ENCODE measurements at places on chromosomes 6 and 20.

- DNase-seq, result peak; percentile 87
These were observed 47.0 kb downstream of the WDR27 start for GRCh38 chr6:169654598-169655391.

DNA sequence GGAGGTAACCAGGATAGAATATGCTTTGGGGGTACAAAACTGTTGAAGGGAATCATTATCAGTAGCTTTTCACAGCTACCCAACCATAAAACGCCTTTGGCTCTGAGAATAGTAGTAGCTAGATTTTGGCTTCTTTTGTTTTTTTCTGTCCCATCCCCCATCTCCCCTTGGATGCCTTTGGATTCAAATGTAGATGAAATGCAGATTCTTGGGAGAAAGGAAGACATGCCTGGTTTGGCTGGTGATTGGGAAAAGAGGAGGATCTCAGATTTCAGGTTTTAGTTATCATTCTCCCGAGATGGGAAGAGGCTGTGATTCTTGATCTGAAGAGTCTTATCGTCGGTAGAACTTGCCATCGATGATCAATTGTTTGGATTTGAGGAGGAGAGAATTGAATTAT, 3.5 kb upstream of the CDYL start:
- DNase-seq, result no peak

DNA sequence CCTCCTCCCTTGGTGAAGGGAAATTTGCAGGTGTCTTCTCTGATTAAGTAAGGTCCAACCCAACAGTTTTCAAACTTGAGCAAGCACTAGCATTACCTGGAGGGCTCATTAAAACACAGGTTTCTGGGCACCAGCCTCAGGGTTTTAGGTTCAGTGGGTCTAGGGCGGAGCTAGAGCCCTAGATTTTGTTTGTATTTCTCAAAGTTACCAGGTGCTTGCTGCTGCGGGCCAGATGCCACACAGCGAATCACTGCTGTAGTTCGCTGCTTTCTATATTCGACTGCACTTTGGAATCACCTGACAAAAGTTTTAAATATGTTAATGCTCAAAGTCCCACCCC, 869 bp downstream of the COL21A1 start:
- DNase-seq, result no peak

DNA sequence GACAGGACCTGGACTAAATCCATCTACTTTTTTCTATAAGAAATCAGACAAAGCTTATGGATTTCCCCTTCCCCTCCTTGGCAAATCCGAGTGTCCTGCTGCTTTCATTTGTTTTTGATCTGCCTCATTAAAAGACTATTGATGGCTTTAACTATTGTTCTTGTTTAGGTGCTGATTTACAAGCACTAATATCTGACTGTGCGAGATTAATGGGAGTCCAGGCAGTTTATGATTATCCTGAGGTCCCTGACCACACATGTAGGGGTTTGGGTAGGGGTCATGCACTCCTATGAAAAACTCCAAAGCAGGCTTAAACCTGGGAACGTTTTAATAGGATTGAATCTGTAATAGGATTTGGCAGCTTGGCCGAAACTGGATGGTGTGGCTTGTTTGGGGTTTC, 317.5 kb upstream of the POU3F2 start:
- DNase-seq, result no peak

DNA sequence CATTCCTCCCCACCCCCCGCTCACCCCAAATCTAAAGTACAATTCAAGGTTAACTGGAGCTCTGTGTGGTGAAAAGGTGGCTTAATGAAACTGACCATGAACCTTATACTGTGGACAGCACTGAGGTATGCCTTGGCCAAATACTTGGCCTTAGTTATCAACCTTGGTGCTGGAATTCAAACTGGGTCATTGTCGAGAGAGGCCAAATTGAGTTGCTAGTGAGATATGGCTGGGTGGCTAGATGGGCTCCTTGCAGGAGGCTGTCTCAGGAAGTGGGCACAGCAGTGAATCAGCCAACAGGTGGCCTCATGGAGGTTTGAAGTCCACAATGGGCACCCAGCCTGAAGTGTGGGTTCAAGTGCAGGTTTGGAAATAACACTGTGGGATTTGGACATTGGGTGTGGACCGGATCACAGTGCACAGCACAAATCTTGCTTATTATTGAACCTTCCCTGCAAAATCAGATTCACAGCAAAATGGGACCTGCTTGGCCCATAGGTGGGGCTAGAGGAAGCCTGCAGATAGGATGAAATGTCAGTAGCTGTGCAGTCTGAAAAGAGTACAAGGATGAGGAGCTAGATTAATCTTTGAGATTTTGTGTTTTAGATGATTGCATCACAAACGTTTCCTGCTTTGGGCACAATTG, 5.6 kb upstream of the BTBD3 start:
- no peak for DNase-seq

DNA sequence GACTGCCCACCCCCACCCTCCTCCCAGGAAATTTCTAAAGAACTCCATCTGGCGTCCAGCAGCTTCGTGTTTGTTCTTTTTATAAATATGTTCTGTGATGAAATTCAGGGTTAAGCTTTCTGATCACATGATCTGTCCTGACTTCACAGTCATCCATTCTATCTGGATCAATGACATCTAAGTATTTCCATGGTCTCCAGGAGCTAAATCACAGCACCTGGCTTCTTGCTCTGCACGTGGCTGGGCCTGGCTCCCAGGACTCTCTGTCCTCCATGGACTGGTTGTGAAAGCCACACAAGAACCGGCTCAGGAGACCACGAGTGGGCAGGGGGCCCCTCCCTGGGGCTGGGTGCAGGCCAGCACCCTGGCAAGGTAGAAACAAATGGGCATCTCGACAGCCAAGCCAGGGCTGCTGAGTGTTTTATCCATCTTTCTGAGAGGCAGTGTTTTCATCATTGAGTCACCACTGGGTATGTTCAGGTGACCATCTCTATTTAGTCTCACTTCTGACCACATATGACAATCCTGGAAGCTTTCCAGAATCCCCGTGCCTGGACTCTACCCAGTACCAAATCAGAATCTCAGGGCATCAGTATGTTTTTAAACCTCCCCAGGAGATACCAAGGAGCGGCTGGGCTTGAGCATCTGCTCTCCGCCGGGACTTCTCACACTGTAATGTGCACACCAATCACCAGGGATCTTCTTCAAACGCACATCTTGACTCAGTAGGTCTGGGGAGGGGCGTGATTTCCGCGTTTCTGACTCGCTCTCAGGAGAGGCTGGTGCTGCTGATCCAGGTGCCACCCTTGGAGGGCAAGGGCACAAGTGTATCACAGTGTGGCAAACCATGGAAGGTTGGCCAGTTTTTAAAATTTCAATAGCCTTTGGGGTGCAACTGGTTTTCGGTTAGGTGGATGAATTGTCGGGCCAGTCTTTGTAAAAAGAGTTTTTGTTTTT, 31.6 kb upstream of the PXDC1 start:
- DNase-seq, result no peak
